ENCODE measurements at places on chromosomes 4 and X.

DNA sequence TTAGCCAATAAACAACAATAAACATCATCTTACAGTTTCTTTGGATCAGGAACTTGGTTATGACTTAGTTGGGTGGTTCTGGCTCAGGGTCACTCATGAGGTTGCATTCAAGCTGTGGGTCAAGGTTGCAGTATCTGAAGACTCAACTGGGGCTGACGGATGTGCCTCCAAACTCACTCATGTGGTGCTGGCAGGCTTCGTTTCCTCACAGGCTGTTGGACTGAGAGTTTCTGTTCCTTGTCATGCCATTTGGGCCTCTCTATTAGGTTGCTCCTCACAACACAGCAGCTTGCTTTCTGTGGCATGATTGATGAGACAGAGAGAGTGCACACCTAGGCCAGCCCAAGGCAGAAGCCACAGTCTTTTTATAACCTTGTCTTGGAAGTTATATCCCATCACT lies 20.7 kb downstream of the FRMPD3 start:
- no peak for DNase-seq

DNA sequence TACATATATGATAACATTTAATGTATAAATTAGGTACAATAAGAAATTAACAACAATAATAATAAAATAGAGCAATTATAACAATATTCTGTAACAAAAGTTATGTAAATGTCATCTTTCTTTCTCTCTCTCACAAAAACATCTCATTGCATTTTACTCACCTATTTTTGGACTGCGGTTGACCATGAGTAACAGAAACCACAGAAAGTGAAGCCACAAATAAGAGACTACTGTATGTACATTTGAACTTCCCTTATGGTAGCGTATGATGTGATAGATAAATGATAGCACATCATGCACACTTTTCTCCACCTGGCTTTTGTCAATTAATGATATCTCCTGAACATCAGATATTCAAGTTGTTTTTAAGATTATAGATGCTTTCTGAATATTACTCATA lies 80.5 kb downstream of the HNRNPD start:
- peak; percentile 9 for DNase-seq

DNA sequence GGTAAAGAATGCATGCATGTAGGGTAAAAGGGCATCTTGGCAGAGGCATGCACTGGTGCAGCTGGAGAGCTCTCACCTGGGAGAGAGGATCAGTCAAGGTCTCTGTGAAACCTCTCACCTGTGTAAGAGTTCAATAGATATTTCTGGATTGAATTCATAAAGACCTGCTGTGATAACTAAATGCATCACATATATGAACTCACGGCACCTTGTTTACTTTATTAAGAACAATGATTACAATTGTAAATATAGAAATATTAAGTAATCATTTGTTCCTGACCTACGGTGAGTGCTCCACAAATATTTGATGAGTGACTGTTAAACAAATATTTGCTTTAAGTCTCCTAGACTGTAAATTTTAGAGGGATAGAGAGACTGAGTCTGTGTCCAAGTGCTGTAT lies 85.9 kb upstream of the PAQR3 start:
- no peak for DNase-seq

DNA sequence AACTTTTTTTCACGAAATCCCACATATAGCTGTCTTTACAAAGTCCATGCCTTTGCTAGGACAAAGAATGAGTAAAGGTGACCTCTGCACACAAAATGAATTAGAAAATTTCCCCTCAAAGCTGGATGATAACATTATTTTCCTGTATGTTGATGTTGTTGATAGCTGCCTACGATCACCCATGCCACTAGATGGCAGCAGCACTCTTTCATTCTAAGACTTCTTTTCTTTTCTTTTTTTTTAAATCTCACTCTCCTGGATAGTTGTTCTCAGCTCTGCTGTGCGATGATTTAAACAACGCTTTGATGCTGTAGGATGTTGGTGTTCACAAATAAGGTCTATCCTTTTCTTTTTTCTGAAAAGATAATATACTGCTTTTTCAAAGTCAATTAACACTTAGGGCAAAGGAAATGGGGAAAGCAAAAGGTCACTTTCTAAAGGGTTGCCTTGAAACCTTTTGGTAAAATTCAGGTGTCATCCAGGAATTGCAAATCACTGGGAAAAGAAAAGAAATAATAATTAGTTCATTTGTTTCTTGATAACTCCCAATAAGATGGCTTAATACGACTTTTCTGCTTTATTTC lies 266.8 kb downstream of the C4orf33 start:
- peak; percentile 32 for DNase-seq

- no peak for DNase-seq
Measured at GRCh38 chr4:152635851-152636250, 43.9 kb downstream of the TMEM154 start.

- DNase-seq: peak; percentile 35
Measured at GRCh38 chr4:158253350-158253980, 43.2 kb downstream of the TMEM144 start.

DNA sequence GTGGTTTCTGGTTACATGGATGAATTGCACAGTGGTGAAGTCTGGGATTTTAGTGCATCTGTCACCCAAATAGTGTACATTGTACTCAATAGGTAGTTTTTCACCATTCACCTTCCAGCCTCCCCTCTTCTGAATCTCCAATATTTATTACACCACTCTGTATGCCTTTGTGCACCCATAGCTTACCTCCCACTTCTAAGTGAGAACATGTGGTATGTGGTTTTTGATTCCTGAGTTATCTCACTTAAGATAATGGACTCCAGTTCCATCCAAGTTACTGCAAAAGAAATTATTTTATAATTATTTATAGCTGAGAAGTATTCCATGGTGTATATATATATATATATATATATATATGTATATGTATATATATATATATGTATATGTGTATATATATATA lies 155.8 kb downstream of the HHIP start:
- no peak for DNase-seq

DNA sequence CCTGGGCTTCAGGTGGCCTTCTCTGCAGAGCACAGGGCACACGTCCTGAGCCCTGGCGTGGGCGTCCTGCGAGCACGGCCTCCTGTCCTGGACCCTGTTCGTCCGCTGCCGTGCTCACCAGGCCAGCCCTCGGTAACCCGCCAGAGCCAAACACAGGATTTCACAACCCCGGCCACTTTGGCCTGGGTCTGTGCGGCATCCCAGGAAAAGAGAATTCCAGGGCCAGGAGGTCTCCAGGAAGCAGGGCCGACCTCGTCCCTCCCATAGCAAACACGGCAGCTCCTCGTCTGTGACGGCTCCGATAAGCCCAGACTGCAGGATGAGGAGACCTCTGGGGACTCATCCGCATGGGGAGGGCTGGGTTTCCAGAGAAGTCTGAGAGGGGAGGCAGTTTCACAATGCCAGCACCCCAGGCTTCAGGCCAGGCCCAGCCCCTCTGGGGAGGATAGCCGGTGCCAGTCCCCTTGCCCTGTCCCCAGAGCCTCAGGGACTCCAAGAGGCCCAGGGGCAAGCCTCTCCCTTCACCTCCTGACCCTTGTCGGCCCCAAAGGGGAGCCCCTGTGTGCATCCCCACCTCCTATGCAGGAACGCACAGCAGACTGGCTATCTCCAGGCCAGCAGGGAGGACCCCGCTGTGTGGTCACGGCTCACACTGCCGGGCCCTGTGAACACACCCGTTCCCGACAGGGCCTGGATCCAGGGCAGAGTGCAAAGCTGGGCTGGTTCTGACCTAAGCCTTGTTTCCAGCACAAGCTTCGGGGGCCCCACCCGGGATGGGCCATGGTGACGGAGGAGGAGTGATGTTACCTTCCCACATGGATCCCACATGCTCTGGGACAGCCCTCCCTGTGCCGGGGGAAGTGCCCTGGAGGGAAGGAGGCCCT lies 22.3 kb upstream of the HTRA3 start:
- no peak for DNase-seq
